Endothelial cell (in vitro differentiated cells): ENCODE measurements at places on chromosomes 5 and 9.

GRCh38 chr9:72165326-72165725 lies 16.1 kb downstream of the GDA start:
- no peak for DNase-seq

DNA sequence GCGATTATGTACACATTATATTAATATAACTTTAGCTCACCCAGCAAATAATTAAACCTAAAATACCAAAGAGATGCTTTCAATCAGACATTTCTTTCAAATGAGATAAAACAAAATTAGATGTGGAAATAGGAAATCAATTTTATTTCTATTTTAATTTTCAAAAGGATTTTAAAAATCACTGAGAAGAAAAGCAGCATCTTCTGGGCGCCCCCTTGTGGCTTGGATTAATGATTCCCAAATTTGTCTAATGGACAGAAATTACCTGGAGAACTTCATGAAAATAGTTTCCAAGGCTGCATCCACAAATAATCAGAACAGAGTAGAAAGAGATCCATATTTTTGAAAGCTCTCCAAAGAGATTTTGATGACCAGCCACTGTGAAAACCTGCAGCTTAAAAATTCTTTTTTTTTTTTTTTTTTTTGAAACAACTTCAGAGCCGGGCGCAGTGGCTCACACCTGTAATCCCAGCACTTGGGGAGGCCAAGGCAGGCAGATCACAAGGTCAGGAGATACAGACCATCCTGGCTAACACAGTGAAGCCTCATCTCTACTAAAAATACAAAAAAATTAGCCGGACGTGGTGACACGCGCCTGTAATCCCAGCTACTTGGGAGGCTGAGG lies 50.9 kb upstream of the CEMIP2 start:
- peak; percentile 62 for DNase-seq

GRCh38 chr5:88474574-88474973 lies 205.9 kb upstream of the TMEM161B start:
- DNase-seq, result no peak

GRCh38 chr9:96491079-96491879 lies 41.3 kb downstream of the HABP4 start:
- no peak for DNase-seq

DNA sequence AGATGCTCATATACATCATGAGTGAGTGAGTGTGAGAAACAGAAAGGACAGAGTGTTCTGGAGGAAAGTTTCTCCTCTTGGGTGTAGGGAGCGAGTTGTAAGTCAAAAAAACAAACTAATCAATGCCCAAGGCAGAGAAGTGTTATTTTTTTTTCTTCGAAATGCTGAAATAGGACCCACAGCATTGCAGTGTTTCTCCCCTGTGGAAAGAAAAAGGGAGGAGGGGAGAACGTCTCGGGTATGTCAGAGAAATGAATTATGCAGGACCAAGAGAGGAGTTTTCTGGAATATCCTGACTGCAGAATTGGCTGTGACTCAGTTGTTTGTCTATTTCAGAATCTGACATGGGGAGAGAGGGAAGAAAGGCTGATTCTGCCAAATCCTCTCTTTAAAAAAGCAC lies 337.9 kb upstream of the RFX3 start:
- DNase-seq, result no peak

GRCh38 chr9:4117835-4118610 lies 181.8 kb downstream of the GLIS3 start:
- DNase-seq, result peak; percentile 23

- DNase-seq, result no peak
These were observed 379.1 kb upstream of the KIF2A start for GRCh38 chr5:61926911-61927310.

- no peak for DNase-seq
These were observed 338.7 kb downstream of the NTRK2 start for GRCh38 chr9:85008215-85008614.

GRCh38 chr5:90020575-90021538 lies 388.7 kb downstream of the CETN3 start:
- no peak for DNase-seq

DNA sequence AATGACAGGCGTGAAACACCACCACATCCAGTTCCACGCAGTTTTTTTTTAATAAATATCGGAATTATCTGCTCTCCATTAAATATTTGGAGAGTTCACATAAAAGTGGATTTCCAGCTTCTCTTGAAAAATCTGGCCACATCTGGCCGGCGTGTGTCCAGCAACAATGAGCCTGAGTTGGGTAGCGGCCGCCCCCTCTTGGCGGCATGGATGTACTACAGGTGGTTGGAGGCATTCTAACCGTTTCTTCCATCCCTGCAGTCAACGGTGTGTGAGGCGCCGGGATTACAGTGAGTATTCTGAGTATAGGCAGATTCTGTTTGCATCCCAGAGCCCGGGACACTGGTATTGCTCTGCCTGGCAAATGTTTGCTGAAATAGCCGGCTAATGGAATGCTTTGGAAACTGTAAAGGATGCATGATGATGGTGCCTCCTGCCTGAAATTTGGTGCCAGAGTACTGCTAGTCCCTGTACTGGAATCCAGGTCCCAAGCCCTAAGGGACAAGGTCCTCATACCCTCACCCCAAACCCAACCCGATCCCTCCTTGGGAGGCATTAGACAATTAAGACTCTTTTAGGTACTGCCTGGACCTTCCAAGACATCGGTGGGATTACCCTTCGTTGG lies 13.6 kb upstream of the GM2A start:
- DNase-seq, result peak; percentile 83

- DNase-seq, result no peak
These were observed 144.7 kb upstream of the SHB start for GRCh38 chr9:38213631-38214299.

DNA sequence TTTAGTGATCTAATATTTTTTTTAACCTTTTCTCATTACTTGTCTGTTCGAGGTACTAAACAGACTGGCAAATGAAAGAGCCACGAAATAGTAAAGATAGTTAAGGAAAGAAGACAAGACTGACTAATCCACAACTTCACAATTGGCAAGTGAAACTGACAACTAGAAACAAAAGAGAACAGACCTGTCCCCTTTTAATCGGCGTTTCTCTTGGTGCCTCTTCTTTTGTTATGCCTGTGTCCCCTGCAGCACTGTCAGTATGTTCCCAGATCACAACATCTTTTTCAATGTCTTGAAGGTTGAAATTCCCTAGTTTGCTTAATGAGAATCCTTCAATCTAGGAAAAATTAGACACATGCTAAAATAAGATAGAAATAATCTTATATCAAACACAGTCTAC lies 26.1 kb downstream of the TUT7 start:
- DNase-seq, result no peak

- no peak for DNase-seq
These were observed 351.5 kb upstream of the KCNN2 start for GRCh38 chr5:114010362-114010761.

GRCh38 chr9:29211580-29212396 lies 1638.5 kb upstream of the C9orf72 start:
- DNase-seq, result peak; percentile 86

DNA sequence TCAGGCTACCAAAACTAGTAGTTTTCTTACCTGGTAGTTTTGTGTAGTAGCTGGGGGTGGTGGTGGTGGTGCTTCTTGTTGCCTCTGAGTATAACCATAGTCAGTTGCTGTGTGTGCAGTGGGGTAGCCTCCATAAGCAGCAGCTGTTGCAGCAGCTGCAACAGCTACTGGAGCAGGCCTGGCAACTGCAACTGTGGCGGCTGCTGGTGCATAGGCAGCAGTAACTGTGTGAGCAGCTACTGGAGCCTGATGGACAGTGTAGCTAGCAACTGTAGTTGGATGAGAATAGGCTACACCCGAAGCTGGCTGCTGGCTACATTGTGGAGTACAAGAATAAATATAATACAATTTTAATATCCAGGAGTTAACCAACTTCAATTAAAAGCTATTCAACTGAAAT lies 24.7 kb downstream of the ZFR start:
- DNase-seq, result no peak

- DNase-seq, result no peak
These were observed 637.1 kb upstream of the CCNG1 start for GRCh38 chr5:162800301-162800700.

DNA sequence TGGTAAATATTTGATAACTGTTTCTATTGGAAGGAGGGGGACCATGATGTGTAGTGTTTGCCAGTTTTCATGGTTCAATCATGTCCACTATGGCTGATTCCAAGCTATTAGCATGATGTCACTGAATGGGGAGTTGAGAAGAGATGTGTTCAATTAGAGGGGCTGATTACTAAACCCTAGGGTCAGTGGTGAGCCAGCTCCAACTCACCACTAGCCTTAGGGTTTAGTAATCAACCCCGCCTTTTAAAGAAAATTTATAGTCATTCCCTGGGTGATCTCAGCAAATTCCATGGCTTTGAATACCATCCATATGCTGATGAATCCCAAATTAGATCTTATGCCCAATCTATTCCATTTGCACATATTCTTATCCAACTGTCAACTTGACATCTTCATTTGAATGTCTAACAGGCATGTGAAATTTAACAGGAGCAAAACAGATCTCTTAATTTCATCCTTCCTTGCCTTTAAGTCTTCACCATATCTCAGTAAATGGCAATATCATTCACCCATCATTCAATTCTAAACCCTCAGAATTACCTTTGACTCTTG lies 98.8 kb downstream of the GCNT1 start:
- no peak for DNase-seq
